ENCODE measurements at places on chromosomes 16 and 17.

DNA sequence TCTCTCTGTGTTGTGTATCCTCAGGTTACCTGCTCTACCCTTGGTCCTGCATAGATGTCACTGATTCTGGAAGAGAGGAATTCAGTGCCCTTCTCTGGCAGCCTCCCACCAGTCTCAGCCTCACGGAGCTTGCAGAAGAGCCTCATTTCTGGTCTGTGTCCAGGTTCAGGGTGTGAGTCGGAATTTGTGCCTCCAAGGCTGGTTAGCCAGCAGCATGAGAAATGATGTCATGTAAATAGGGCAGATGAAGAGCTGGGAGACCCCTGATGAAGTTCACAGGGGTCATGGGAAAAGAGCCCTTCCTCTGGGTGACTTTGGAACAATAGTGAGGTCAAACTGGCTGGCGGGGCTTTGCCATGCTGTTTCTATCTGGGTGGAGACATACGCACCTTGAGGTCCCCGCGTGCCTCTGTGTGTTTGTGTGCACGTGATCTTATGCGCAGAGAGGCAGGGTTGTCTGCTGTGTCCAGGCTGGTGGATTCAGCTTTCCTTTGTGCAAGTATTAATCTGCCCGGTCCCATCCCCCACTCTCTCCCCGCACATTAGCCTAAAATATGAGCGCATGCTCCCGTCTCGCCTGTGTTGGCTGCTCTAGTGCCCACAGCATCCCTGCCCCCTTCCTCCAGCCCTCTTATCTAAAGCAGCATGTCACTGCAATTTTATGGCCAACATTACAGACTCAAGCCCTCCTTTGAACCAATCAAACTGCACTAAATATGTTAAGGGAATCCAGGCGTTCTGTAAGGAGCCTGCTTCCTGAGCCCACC, 256.3 kb upstream of the ZFHX3 start:
- no peak for DNase-seq

DNA sequence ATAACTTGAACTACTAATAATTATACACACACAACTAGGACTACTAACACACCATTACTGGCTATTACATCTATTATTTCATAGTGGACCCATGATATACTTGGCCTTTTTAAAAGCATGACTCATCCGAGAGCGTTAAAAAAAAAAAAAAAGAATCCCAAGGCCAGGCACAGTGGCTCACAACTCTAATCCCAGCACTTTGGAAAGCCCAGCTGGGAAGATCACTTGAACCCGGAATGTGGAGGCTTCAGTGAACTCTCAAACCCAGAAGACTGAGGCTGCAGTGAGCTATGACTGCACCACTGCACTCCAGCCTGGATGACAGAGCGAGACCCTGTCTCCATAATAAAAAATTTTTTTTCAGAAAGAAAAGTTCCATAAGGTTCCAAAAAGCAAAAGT, 3.1 kb downstream of the GLG1 start:
- DNase-seq, result no peak

GRCh38 chr17:50018909-50019308, 23.9 kb upstream of the DLX3 start:
- no peak for DNase-seq

GRCh38 chr16:78142788-78143187, 43.3 kb downstream of the WWOX start:
- peak; percentile 53 for DNase-seq

GRCh38 chr16:70407811-70408274, 31.1 kb downstream of the ST3GAL2 start:
- no peak for DNase-seq

- no peak for DNase-seq
These were observed 94.9 kb upstream of the PMFBP1 start for GRCh38 chr16:72266836-72267235.

DNA sequence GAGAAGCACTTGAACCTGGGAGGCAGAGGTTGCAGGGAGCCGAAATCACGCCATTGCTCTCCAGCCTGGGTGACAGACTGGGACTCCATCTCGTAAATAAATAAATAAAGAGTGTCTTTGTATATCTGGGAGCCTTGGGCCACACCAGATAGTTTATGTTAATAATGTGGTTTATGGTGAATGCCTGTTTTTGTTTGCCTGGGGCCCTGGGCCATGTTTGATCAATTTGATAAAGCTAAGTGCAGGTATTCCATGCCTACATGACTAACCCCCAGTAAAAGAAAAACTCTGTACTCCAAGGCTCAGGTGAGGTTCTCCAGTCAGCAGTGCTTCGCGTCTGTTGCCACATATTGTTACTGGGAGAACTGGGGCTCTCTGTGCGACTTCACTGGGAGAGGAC, 15.1 kb downstream of the SCIMP start:
- no peak for DNase-seq

- DNase-seq, result no peak
These were observed 88.5 kb downstream of the NPIPB11 start for GRCh38 chr16:29318037-29318436.

DNA sequence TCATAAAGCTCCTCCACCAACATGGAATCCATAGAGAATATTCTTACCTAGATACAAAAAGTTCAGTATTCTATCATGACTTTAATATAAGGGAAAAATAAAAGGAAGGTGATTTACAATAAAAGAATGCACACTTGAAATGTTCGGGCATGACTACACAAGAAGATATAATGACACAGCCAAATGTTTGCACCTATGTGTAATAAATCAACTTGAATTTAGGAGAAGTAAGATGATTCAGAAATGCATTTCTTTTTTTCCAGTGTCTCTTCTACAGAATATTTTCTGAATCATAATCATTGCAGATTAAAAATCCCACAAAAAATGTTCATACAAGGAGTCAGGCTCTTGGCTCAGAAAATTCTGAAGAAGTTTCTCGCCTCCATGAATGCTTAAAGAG, 404.0 kb upstream of the HSBP1 start:
- DNase-seq, result no peak

- peak; percentile 41 for DNase-seq
These were observed 174.3 kb downstream of the MAP2K6 start for GRCh38 chr17:69588827-69589239.

DNA sequence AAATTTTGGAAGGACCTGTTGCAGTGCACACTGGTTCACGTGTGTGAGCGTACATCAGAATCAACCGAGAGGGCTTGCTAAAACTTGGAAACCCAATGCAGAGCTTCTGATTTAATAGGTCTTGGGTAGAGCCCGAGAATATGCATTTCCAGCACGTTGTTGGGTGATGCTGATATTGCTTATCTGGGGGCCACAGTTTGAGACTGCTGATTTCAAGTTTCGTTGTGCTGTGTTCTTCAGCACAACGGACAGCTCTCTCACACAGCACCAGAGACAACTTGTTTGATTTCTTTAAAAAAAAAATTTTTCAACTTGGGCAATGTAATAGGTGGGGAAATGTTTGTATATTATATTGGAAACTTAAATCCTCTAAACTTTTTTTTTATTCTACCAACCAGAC, 9.4 kb downstream of the OR4D2 start:
- no peak for DNase-seq

DNA sequence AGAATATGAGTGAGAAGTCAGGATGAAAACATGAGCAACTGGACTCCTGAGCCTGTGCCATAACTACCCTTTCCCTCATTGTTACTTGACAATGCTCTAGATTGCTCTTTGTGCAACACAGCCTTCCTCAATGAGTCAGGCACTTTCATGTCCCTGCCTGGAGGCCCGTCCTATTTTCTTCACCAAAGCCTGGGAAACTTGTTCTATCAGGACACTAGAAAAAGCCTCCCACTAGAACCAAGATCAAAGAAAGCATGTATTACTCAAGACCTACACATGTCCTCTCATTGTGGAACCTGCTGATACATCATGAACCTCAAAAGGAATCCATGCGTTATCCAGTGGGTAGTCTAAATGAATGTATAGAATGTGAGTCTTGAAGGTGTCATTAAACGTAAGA, 624.5 kb downstream of the TOX3 start:
- no peak for DNase-seq

GRCh38 chr17:71511266-71511995, 609.4 kb upstream of the SOX9 start:
- DNase-seq, result no peak

- no peak for DNase-seq
These were observed 17.9 kb downstream of the CCDC102A start for GRCh38 chr16:57518520-57518919.

DNA sequence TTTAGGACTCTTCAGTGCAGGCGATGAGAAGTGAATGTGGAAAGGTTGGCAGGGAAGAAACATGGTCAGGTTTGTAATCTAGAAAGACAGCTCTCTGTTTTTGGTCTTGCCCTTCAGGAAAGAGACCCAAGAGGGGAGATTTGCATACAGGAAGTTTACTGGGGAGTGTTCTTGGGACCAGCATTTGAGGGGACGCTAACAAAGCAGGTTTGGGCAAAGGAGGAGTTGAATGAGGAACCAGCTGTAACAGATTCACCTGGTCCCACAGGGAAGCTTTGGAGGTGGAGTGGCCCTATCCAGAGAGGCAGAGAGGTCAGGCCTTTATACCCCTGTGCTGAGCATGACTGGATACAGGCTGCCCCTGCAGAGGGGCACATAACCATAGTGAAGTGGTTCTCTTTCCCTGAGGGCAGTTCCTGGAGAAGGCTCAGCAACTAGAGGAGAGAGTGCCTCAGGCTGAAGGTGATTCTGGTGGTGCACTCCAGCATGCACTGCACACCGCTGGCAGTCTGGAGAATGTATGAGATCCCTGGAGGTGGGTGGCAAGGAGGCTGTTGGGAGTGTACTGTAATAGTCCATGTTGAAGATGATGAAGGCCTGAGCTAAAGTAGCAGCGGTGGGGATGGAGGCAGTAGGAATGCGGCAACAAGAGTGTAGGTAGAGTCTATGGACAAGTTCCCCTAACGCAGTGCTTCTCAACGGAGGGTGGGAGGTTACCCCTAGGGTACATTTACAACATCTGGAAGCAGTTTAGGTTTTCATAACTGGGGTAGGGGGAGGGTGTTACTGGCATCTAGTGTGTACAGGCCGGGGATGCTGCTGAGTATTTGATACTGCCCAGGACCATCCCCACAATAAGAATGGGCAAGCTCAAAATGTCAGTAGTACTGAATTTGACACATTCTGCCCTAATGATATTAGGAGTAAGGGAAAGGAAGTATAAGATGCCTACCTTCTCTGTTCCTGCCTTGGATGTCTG, 37.2 kb downstream of the MAP2K6 start:
- DNase-seq, result no peak

DNA sequence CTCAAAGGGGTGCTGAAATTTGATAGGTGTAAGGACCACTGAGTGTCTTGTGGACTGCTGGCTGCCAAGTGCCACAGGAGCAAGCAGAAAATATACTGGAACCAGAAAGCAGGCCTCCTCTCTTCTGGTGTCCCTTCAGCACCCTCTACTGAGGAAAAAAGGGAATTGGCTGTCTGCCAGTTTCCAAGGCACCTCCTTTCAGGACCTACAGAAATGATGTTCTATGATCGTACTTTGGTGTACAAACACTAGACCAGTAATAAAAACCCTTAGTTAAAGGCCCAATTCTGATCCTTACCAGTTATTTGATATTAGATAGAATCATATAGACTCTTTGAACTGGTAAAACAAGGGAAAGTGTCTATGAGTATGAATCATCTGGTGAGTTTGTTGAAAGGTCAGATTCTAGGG, 35.8 kb upstream of the BCAS3 start:
- DNase-seq, result peak; percentile 68

GRCh38 chr17:29143894-29144293, 36.3 kb downstream of the MYO18A start:
- DNase-seq, result peak; percentile 29

- no peak for DNase-seq
These were observed 3.7 kb downstream of the PHOSPHO1 start for GRCh38 chr17:49226771-49227435.

DNA sequence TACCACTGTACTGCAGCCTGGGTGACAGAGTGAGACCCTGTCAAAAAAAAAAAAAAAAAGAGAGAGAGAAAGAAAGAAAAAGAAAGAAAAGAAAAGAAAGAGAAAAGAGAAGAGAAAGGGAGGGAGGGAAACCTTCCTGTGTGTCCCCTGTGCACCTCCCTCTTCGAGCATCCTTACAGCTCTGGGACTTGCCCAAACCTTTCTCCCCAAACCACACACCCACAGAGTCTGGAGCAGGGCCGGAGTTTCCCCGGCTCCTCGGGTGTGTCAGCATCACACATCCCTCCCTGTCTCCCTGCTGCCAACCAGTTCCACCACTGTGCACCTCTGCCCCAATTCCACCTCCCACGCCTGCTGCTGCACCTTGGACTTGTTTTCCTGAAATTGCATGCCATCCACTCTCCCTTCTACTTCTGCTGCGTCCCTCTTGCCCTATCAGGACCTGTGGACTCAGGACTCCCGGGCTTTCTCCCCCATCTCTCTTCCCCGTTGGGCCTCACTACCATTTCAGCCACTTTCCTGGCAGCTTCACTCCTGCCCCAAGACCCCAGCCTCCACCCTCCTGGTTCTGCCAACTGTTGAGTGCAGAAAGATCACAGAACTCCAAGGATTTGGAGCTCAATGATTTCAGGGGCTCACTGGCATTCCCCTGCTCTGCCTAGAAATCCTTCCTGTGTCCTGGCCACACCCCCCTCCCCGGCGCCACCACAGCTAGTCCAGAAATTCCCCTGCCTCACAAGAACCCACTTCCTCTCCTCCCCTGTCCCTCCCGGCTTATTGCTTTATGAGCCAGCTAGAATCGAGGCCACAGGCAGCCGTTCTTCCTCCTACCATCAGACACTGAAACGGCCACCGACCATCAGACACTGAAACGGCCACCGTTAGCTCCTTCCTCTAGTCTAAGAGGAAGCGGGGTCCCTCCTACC, 3.7 kb upstream of the CDK3 start:
- no peak for DNase-seq

GRCh38 chr16:71426069-71426879, 15.6 kb downstream of the TLE7 start:
- peak; percentile 84 for DNase-seq

DNA sequence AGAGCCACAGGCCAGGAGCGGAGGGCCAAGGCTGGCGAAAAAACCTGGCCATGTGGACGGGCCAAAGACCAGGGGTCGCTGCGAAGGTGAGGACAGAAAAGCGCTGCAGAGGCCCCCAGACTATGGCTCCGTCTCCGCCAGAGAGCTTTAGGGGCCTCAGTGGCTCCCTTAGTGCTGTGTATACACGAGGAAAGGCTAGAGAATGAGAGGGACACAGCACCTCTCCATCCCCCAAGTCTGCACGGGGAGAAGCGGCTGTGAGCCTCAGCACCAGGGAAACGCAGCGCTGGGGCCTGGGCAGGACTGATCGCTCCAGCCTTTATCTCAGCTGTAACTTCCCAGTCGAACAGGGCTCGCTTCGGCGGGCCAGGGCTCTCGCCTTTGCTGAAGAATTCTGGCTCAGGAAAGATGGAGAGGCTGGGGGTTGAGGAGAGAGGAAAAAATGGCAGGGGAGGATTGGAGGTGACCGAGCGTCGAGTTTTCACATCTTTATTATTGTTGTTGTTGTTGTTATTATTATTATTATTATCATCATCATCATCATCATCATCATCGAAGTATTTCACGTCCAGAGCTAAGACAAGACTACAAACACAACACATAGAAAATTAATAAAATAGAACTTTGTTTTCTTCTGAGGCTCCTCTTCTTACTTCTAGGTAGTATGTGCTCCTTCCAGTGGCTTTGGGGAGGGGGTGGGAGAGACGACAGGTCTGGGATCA, 1.9 kb upstream of the HOXB5 start:
- DNase-seq, result no peak
